Fibroblast of mammary gland (primary cell): ENCODE measurements at places on chromosomes 12 and 14.
A peak's percentile ranks its signal among the peaks of the same experiment; 100 is the strongest.

- peak; percentile 26 for DNase-seq
Observed at GRCh38 chr12:71128191-71128788, 29.5 kb downstream of the TSPAN8 start.

GRCh38 chr12:99619389-99620158 is 28.0 kb upstream of the GARIN6 start:
- peak; percentile 42 for DNase-seq

DNA sequence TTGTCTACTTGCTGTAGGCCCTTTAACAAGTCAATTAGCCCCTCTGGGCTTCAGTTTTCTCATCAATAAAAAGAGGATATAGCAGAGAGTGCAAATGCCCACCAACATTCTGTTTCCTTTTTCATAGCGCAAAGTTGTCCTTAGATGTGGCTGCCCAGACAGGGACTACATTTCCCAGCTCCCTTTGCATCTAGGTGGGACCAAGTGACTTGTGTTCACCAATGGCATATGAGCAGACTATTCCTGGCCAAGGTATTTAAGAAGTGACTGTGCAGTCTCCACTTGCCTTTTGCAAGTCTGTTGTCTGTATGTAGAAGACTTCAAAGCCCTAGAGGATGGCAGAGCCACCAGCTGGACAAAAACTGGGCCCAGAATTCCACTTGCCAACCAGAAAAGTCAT is 59.7 kb downstream of the DAO start:
- DNase-seq: peak; percentile 11

- DNase-seq: no peak
Observed at GRCh38 chr12:124542021-124542949, 25.1 kb downstream of the NCOR2 start.

GRCh38 chr12:131389054-131390013 is 321.6 kb upstream of the SFSWAP start:
- DNase-seq: no peak

DNA sequence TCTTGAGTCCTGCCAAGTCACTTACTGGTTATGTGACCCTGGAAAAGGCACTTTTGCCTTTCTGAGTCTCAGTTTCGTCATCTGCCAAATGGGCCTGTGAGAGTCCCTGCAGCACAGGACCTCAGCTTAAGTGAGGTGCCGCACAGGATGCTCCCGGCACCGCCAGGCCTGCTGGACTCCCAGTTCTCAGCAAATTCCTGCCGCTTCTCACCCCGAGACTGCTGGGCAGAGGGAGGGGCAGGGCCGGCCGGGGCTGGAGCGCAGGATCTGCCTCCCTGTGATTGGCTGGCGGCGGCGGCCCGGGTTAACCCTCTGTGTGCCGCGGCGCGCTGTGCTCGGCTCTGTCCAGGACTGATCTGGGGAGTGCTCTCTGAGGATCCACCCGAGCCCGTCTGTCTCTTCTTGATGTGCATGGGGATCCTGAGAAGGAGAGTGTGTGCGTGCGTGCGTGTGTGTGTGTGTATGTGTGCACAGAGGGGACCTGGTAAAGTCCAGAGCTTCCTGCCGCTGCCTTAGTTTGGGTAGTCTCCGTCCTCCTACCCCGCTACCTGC is 8.6 kb downstream of the SETD1B start:
- peak; percentile 66 for DNase-seq

DNA sequence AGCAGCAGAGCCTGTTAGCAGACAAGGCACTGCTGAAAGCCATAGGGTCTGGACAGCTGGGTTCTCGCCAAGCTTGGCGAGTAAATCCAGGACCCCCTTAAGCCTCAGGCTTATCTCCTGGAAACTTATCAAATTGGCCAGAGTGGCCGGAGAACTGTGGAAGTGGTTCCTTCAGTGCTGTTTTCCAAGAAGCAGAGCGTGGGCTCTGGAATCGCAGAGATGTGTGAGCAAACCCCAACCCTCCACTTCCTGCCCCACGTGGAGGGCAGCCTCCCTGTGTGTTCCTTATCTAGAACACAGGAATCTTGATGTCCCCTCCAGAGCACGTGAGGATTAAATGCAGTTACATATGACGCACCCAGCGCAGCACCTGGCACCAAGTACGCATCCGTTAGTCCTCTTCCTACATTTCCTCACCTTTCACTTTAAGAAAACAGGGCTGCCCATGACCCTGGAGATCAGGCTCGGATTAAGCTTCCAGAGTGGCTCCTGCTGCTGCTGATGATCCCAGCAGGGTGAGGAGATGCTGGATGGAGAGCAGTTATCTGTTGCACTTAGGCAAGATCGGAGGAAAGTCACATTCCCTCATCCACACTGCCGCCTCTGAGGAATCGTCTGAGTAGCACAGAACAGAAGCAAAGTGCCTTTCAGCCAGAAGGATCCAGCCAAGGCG is 35.0 kb downstream of the MMAB start:
- peak; percentile 24 for DNase-seq

DNA sequence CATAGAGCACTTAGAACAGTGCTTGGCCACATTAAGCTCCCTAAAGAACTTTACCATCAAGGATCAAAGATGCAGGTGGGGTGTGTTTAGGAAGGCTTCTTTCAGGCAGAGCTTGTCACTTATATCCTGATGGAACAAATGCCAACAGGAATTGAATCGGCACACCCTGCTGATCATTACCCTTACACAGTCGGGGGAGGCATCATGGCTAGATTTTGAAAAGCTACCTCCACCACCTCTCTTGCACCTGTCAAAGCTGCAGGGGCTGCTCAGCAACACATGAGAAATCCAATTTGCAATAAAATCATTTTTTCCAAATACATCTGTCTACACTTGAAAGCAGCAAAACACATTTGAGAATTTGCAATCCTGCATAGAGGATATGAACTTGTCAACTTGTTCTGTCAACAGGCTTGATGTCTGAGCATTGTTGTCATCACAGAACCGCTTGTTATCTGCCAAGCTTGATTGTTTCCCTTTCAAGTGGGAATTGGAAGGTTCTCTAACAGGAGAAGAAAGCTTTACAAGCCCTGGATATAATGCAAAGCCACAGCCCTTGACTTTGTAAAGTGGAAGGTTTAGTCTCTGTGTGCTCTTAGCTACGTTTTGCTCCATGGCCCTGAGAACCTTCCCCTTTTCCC is 24.6 kb upstream of the TRIM9 start:
- DNase-seq: no peak

- DNase-seq: peak; percentile 63
Observed at GRCh38 chr14:24392325-24393091, 6.3 kb upstream of the NYNRIN start.

DNA sequence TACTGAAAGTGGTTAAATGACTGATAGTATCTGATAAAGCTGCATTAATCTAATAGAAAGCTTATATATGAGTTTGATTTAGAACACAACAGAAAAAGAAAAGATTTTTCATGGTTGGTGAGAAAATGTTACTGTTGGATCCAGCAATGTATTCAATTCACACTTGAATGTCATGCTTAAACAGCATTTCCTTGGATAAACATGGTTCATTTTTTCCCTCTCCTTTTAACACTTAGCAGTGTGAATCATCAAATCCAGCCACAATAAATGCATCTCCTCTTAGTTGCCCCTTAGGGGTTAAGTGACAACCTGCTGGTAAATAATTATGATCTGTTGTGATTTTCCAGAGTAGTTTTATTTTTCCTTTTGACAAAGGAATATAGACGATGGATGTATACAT is 74.9 kb upstream of the GRIP1 start:
- no peak for DNase-seq

GRCh38 chr12:43835264-43835655 is 621 bp upstream of the TMEM117 start:
- peak; percentile 10 for DNase-seq

GRCh38 chr14:78245238-78245637 is 75.1 kb downstream of the NRXN3 start:
- DNase-seq: no peak
